ENCODE measurements at places on chromosomes 5 and 9.

DNA sequence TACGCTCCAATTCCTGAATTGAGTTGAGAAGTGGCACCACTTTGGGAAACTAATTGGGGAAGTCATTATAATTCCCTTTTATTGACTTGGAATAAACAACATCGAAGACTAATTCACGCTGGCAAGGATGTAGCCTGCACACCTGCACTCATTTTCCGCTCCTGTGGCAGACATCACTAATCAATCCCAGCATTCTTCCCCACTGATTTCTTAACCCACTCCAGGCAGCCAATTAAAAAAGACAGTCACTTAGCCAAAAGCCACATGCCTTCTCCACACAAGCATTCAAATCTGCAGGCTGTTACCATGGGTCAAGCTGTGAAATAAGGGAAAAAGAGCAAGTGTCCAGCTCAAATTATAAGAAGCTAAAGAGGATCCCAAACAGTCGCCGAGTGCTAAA is 68.2 kb upstream of the HRH2 start:
- no peak for DNase-seq

GRCh38 chr5:58946230-58946629 is 363.4 kb downstream of the RAB3C start:
- DNase-seq: no peak

- no peak for DNase-seq
These were observed 4.9 kb downstream of the RXFP3 start for GRCh38 chr5:33941090-33941489.

- DNase-seq: no peak
These were observed 38.5 kb downstream of the TTC1 start for GRCh38 chr5:160047423-160047822.

GRCh38 chr9:35801328-35802128 is 10.1 kb downstream of the NPR2 start:
- no peak for DNase-seq

DNA sequence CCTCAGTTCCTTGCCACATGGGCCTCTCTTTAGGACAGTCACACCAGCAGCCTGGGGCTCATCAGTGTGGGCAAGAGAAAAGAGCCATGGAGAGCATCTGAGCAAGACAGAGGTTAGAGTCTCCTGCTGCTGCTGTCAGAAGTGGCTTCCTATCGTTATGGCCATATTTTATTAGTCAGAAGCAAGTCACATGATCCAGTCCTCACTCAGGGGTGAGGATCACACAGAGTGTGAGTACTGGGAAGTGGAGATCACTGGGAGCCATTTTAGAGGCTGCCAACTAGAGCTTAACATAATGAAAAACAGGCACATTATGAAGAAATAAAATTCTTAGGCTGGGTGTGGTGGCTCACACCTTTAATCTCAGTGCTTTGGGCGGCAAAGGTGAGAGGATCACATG is 62.0 kb downstream of the DIRAS2 start:
- DNase-seq: no peak

DNA sequence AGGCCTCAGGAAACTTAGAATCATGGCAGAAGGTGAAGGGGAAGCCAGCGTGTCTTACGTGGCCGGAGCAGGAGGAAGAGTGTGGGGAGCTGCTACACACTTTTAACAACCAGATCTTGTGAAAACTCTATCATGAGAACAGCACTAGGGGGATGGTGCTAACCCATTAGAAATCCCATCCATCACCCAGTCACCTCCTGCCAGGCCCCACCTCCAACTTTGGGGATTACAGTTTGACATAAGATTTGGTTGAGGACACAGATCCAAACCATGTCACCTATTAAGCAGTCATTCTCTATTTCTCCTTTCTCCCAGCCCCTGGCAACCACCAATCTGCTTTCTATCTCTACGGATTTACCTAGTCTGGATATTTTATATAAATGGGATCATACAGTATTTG is 26.9 kb downstream of the PBX3 start:
- no peak for DNase-seq

Data from DMS53 (cell line).